ENCODE measurements at places on chromosomes 11 and 22.

DNA sequence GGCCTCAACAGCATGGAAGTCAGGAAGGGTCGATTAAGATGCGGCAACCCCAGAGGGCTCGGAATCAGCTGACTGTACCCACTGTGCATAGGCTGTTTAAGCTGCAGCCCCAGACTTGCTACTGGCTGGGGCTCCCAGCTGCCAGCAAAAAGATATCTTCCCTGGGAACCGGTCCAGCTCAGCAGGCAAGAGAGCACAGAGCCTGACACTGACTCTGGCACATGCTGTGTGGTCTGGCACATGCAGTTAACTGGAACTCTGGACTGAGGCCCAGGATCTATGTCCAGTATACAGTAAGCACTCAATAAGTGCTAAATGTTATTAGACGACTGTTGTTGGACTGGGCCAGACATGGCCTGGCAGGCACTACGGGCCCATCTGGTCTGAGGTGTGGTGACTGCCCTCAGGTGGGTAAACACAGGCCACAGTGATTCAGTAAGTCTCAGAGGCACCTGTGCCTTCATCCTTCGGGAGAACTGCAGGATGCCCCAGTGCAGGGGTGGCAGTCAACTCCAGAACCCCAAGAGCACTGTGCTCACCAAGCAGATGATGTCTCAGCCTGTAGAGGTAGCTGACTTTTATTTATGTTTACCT, 87.6 kb downstream of the LARGE1 start:
- H3K27ac ChIP-seq, result no peak overlapping the region
- H3K4me3 ChIP-seq, result no peak overlapping the region
- no peaks in the 10 kb centered on the region for H3K27me3 ChIP-seq
- H3K36me3 ChIP-seq, result no peaks in the 10 kb centered on the region

DNA sequence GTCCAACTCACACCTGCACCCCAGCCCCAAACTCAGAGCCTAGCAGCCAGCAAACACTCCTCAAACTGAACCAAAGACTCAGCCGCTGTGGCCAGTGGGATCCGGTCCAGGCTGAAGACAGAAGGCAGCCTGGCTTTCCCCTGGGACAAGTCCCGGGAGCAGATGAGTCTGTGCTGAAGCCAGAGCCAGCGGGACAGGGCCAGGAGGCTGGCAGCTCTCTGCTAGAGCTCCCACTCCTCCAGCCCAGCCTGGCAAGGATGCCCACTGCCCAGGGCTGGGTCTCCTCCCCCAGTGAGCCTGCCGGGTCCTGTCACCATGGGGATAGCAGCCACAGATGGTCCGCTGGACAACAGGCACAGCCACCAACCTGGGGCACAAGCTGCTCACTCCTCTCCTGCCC, 42.9 kb upstream of the PRR5 start:
- peaks cover 3% of the 10 kb centered on the region for H3K4me1 ChIP-seq
- no peak overlapping the region for H3K4me3 ChIP-seq
- no peaks in the 10 kb centered on the region for H3K36me3 ChIP-seq
- H3K27ac ChIP-seq, result no peak overlapping the region
- H3K27me3 ChIP-seq, result no peaks in the 10 kb centered on the region
- DNase-seq, result peak; percentile 11

DNA sequence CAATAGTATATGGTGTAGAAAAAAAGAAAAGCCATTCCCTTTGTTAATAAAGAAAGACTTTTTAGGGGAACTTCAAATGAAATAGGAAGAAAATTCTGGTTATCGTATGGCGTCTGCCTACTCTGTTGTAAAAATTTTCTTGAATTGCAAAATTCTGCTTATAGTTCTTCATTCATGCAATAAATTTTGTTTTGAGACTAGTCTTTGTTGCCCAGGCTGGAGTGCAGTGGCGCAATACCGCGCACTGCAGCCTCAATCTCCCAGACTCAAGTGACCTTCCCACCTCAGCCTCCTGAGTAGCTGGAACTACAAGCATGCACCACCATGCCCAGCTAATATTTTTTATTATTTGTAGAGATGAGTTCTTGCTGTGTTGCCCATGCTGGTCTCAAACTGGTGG, 5.8 kb downstream of the DDIAS start:
- no peak overlapping the region for H3K27ac ChIP-seq
- no peaks in the 10 kb centered on the region for H3K36me3 ChIP-seq
- no peak overlapping the region for H3K4me3 ChIP-seq
- no peaks in the 10 kb centered on the region for H3K4me1 ChIP-seq
- no peaks in the 10 kb centered on the region for H3K27me3 ChIP-seq
- DNase-seq, result no peak

DNA sequence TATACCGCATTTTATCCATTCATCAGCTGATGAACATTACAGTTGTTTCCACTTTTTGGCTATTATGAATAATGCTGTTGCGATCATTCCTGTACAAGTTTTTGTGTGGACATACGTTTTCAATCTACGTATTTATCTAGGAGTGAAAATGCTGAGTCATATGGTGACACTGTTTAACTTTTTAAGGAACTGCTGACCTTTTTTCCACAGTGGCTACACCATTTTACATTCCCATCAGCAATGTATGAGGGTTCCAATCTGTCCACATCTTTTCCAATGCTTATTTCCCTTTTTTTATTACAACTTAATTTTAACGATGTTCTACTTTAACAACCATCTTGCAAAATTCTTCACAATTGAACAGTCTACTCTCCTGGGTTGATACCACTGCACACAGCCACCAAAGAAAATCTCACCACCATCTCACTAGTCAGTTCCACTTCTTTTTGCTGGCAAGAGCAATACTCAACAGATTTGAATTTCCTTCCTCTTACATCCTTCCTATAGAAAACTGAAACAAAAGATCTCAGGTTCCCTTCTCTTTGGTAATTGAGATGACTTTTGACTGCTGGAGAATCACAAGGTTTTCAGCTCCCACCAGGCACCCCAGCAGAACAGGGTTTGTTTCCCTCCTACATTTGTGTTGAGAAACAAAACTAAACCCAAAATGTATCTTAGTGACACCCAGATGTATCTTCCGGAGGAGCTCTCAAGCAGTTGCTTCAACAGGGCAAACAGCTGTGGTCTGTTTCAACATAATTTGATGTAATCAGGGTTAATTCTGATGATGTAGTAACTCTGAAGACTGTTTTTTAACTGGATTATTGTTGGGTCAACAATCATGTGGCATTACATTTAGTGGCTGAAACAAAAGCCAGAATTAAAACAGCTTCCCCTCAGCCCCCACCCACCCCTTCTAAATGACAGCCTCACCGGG, 7.0 kb upstream of the GAB2 start:
- no peak overlapping the region for H3K4me3 ChIP-seq
- H3K4me1 ChIP-seq, result peaks cover 2% of the 10 kb centered on the region
- H3K36me3 ChIP-seq, result no peaks in the 10 kb centered on the region
- H3K27ac ChIP-seq, result no peak overlapping the region
- DNase-seq, result no peak

DNA sequence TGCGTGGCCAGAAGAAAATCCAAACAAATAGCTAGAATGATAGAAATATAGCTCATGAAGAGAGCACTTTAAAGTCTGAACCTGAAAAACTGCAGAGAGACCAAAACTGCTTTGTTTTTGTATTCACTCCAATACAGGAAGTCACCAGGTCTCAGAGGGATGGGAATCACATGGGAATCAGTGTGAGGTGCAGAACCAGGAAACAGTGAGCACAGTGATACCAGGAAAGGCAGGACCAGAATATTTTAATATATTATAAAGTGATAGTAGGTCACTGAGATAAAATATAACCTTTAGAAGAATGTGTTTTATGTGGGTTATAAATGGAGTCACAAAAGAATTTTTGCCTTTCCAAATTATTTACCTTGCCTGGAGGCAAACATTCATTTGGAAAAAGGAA, 277.3 kb downstream of the CASP12 start:
- no peaks in the 10 kb centered on the region for H3K27me3 ChIP-seq
- DNase-seq, result no peak
- H3K4me3 ChIP-seq, result no peak overlapping the region
- H3K27ac ChIP-seq, result no peak overlapping the region

DNA sequence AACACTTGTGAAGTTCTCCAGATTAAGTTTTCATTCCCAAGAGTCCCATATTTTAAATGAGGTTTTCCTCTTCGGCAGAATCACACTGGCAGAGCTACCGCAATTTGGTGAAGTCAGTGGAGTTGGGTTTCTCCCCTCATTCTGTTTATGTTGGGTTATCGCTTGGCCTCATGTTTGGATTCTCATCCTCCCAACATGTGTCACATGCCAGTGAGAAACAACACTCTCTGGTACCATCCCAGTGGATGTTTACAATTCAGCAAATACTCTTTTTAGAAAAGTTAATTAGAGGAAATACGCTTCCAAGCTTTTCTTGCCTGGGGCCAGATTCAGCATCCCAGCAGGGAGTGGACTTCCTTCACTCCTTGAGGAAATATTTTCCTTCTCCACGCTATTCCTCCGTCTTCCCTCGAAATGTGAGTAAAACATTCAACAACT, 2.1 kb downstream of the PAMR1 start:
- DNase-seq, result no peak
- H3K27me3 ChIP-seq, result peaks cover 46% of the 10 kb centered on the region
- no peaks in the 10 kb centered on the region for H3K36me3 ChIP-seq
- no peak overlapping the region for H3K4me3 ChIP-seq
- no peak overlapping the region for H3K27ac ChIP-seq

- DNase-seq, result no peak
- H3K27me3 ChIP-seq, result no peaks in the 10 kb centered on the region
- H3K4me1 ChIP-seq, result no peaks in the 10 kb centered on the region
Measured at GRCh38 chr22:44570476-44571445, 72.7 kb upstream of the RTL6 start.

DNA sequence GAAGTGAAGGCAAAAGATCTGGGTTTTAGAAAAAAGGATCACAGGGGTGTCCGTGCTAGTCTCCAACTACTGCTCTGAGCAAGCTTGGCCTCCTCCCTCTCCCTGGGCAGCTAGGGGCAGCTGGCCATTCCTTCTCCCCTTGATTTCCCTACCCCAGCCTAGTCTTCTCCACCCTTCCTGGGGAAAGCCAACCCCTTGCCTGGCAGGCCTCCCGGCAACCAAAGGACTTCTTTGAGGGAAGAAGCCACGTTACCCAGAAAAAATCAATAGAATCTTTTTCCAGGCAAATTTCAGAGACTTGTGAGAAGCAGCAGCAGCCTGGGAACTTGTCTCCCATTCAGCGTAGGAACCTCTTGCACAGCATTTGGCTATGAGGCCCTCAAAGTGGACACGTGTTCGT, 91.5 kb downstream of the MIAT start:
- H3K36me3 ChIP-seq, result no peaks in the 10 kb centered on the region
- H3K4me1 ChIP-seq, result peaks cover 3% of the 10 kb centered on the region
- H3K27me3 ChIP-seq, result no peaks in the 10 kb centered on the region
- DNase-seq, result no peak
- H3K4me3 ChIP-seq, result no peak overlapping the region

DNA sequence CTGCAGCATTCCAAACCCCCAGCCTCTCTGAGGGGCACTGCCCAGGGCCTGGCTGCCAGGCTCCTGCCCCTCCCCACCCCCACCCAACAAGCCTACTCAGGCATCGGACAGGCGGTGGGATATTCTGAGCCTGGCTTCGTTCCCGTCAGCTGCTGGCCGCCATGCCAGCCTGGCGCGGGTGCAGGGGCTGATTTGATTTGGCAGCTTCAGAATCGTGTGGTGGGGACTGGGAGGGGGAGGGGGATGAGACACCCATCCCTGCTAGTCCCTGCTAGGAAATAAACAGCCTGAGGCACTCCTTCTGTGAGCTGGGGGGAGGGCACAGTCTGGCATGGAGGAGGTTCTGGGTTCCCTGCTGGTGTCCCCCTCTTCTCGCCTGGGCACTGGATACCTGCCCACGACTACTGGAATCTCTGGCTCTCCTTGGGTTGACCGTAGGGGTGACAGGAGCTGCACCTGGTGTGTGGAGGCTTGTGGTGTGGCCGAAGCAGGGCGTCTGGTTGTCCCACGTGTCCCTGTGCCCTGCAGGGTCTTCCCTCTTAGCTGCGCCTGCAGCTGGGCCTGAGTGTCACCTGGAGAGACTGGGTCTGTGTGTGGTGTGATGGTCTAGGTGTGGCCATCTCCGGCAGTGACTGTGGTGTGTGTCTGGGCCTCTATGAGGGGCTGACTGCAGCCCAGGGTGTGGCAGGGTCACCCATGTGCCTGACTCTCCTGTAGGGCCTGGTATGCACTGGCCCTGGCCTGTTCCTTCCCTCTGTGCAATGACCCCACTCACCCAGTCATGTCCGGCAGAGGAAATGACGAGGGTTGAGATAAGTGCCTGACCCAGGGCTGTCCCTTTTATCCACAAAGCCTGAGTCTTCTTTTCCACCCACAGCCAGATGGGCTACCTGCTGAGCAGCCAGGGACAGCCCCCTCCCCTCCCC, 42.2 kb downstream of the PDE2A start:
- peak; percentile 19 for DNase-seq
- H3K36me3 ChIP-seq, result no peaks in the 10 kb centered on the region
- peaks cover 5% of the 10 kb centered on the region for H3K4me1 ChIP-seq

GRCh38 chr11:118358071-118358470, 1.3 kb upstream of the UBE4A start:
- no peak overlapping the region for H3K4me3 ChIP-seq
- H3K27ac ChIP-seq, result no peak overlapping the region
- no peak for DNase-seq
- no peaks in the 10 kb centered on the region for H3K27me3 ChIP-seq

DNA sequence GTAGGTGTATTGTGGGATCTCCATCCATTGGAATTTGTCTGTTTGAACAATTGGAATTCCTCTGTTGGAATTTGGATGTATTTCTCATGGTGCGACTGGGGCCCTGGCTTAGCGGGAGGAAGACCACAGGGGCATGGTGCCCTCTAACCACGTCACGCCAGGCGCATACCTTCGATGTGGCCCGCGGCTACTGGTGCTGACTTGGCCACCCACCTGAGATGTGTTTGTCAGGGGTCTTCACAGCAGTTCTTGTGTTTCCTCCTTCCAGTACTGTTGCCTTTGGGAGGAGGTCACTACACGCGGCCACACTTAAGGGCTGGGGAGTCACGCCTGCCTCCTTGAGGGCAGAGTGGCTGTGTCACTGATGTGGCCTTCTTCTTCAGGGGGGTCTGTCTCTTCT, 36.6 kb upstream of the GRAMD4 start:
- H3K27ac ChIP-seq, result no peak overlapping the region
- peaks cover 2% of the 10 kb centered on the region for H3K36me3 ChIP-seq
- H3K4me1 ChIP-seq, result peaks cover 82% of the 10 kb centered on the region
- H3K4me3 ChIP-seq, result no peak overlapping the region
